Stomach (tissue), 19 donors: ENCODE measurements at places on chromosomes 1 and 21. TPM values are rescaled to one million over a fixed set of nuclear protein-coding genes. Genes with fewer than 3 reads are reported as not detected.
A peak's percentile ranks its signal among the peaks of the same experiment; 100 is the strongest.

The MSH4 gene
- polyA plus RNA-seq = not detected

The UTS2 gene
- not detected for polyA plus RNA-seq

- no peak for DNase-seq
Observed at GRCh38 chr1:51719146-51719545, 102.3 kb downstream of the OSBPL9 start.

DNA sequence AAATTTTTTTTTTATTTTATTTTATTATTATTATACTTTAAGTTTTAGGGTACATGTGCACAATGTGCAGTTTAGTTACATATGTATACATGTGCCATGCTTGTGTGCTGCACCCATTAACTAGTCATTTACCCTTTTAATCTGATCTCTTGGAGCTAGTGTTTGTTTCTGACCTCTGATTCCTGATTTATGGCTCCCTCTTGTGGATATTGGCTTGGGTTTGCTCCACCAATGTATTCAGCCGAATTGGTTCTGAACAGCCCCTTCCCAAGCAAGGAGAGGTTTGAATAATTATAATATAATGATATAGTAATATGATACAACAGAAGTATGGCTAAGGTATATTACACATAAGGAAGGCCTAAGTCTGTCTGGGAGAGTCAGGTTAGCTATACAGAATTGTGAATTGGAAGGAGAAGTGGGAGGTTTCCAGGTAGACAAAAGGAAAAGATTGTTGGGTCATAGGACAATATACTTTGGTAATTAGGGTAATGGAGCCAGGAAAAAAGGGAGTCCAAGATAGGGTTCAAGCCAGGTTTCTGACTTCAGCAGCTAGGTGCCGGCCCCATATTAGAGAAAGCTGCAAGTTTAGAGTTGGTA, 53.1 kb upstream of the HMCN1 start:
- DNase-seq = peak; percentile 78

- no peak for DNase-seq
Observed at GRCh38 chr1:54028306-54029251, 10.6 kb upstream of the LDLRAD1 start.

DNA sequence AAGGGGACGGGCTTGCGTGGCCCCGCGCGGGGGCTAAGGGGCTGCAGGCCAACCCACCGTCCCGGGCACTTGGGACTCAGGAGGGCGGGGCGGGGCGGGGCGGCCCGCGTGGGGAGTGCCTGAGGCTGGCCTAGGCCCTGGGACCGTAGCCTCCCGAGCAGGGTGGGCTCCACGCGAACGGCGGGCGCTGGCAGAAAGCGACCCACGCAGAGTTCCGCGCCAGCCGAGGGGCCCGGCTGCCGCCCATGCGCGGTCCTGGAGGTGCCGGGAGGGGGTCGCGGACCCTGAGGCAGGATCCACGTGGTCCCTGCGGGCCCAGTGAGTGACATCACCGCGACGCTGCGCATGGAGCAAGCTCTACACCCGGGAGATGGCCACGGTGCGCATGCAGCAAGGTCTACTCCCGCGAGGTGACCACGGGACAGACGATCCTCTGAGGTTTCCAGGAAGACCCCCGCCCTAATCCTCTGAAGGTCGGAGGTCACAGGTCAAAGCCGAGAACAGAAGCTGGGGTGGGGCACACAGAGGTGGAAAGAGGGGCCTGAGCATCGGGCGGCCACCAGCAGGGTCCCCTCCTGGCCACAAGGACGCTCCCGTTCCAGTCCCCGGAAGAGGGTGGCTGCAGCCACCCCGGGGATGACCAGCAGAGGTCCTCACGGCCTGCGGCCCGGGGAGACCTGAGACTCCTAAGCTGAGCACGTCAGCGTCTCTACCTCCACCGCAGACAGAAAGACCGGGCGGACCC, 13.5 kb upstream of the SLC19A1 start:
- DNase-seq = peak; percentile 89

- DNase-seq = no peak
Observed at GRCh38 chr1:242189591-242189990, 190.7 kb upstream of the MAP1LC3C start.

DNA sequence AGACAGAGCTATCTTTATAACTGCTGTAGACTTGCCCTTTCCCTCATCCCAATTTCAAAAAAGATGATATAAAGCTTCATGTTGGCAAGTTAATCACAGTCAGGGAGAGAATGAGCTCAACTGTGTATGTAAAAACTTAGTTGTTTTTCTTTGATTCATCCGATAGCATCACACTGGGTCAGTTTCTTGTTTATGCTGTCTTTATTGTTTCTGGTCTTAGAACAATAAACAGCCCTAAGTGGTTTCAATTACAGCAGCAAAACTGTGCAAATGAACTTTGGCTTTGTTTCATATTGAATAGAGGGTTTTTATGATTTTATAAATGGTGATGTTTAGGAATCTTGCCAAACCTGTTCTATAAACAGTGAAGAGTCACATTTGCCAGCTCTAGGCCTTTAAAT, 423.8 kb upstream of the CXADR start:
- peak; percentile 50 for DNase-seq
